ENCODE measurements at places on chromosomes 7 and 10.

DNA sequence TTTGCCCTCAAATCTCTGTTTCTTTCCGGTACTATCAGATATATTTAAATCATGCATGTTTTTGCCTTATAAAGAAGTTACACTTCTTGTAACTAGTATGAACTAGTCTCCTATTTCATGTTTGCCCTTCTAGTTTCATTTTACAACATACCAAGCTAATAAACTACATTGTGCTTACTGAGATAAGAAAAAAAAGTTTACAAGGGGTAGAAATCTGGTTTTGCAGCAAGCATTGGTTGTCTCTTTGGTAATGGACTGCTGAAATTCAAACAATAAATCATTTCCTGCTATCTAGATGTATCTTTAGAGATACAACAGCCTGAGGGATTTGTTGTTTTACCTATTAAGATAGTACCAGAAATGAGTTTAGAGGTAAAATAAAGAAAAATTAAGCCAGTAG, 18.8 kb downstream of the PTTG1IP2 start:
- no peak for DNase-seq

- no peak for DNase-seq
These were observed 149.3 kb upstream of the IMMP2L start for GRCh38 chr7:111711426-111712065.

GRCh38 chr7:128922496-128923410, 12.2 kb upstream of the KCP start:
- no peak for DNase-seq

GRCh38 chr7:36545291-36545690, 155.6 kb downstream of the ANLN start:
- no peak for DNase-seq

DNA sequence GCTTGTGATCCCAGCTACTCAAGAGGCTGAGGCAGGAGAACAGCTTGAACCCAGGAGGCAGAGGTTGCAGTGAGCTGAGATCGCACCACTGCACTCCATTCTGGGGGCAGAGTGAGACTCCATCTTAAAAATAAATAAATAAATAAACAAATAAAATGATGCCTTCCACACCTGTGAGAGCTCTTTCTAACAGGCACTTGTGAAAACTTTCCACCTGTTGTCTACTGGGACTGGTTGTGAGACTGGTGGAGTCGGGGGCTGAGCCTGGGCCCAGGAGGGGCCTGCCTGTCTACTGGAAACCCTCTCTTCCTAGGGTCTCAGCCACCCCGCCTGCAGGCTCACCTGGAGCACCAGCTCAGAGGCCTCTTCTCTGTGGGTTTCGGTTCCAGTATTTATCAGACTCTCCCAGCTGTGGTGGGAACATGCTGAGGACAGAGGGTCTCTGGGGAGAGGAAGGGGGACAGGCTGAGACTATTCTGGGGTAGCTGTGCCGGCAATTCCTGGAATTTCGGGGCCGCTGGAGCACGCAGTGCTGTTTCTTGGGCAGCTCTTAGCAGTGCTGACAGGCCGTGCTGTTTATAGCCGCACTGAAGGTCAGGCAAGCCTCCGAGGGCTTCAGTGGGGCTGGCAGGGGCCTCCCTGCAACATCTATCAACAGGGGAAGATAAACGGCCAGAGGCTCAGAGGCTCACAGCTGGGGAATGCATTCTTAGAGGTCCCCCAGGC, 3.8 kb downstream of the LDB3 start:
- no peak for DNase-seq

GRCh38 chr10:100895896-100896295, 16.9 kb upstream of the SLF2 start:
- DNase-seq: no peak

DNA sequence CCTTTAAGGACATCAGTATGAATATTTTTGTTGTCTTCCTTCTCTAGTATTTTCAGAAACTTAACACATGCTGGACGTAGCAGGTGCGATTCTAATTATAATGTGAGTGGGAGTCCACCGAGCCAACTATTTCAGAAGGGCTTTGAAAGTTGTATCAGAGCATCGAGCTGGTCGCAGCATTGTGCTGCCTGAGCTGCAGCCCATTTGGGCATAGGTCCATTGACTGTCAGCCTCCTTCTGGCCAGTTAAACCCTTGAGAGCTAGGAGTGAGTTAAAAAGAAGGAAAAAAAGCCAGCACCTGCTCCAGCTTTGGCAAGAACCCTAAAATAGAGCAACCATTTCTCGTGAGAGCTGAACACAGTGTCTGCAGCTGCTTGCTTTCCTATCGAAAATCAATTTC, 47.8 kb downstream of the SLC35G1 start:
- DNase-seq: no peak

DNA sequence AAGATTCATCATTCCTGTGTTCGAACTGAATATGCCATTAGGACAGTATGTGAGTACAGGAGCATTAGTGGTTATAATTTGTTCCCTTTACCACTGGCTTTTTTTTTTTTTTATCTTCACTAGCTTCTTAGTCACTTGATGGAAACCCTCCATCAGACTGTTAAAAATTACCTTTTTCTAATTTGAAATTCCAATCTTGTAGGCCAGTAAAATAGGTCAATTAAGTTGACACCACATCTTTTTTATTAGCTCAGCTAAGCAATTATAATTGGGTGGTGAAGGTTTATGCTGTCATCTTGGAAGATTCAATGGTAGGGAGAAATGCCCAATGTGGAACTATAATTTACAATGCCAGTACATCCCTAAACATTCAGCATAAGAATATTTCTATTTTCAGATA, 6.1 kb downstream of the NRCAM start:
- no peak for DNase-seq

DNA sequence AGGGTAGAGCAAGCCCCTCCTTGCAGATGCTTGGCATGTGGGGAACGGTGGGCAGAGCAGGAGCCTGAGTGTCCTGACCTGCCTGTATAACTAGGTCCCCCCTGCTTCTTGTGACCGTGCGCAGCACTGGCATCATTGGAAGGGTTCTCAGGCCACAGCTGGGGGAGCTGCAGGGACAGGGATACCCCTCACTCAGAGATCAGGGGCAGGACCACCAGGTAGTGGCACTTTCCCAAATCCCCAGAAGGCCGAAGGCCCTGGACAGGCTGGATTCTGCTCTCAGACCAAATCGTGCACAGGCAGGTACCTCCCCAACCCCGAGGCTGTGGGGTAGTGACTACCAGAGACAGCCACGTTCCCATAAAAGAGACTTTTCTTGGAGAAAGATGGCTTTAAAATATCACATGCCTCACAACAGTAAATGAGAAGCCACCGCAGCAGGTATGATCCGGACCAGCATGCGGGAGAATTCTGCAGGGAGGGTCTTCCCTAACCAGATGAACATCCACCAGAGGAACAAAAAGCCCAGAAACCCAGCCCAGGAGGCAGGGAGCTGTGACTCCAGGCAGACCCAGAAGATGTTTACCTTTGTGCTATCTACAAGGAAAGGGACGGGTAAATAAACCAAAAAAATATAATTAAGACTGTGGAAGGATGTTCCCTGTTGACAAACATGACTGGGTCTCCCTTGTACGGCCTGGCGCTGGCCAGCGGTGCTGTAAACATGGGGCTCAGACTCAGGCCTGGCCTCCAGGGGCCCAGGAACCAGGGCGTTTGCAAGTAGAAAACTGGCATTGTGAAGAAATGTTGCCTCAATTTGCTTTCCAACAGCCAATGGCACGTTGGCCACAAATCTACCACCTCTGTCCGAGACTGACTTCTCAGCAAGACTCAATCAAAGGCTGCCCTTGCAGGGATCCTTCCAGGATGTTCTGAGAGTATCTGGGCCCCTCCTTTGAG, 180.0 kb downstream of the TNS3 start:
- no peak for DNase-seq

DNA sequence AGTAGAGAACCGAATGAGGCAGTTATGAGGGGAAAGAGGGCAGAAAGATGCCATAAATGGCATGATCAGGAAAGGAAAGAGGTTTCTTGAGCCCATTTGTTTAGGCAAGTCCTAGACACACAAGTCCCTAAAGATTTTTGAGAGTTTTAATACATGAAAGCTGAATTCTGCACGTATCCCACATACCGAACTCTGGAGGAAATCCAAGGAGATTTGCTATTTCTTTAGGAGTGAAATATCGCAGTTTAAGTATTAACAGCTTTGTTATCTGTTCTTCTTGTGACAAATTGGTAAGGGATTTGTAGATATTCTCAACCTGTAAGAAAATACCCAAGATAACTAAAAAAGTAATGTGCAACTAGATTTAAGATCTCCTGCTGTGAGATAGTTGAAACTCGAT, 23.7 kb upstream of the CUBN start:
- DNase-seq: no peak

Data from T-helper 2 cell (primary cell).